CD4-positive, alpha-beta T cell treated with Interleukin-12 subunit alpha and Interleukin-12 subunit beta, for 1 hour (primary cell): ENCODE measurements at places on chromosomes 4 and X.

GRCh38 chr4:47499700-47500099 is 14.6 kb downstream of the ATP10D start:
- DNase-seq: no peak

DNA sequence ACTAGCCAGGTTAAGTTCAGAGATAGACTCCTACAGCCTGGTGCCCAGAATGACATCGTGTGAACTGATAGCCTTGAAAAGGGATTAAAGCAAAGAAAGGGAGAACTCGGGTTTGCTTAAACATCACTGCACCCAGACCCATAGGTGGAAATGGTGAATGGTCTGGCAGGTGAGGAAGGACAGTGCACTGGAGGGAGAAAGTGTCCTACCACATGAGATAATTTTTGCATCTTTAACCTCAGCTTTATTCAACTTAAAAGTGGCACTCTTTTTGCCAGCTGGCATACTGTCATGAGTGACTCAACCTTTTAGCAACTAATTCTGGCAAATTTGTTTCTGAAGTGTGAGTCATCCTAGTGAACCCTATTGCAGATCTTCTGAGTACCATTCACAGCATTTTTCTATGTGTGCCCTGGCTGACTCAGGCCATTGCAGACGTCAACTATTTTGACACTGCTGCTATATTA is 53.0 kb upstream of the DAPP1 start:
- no peak for DNase-seq

DNA sequence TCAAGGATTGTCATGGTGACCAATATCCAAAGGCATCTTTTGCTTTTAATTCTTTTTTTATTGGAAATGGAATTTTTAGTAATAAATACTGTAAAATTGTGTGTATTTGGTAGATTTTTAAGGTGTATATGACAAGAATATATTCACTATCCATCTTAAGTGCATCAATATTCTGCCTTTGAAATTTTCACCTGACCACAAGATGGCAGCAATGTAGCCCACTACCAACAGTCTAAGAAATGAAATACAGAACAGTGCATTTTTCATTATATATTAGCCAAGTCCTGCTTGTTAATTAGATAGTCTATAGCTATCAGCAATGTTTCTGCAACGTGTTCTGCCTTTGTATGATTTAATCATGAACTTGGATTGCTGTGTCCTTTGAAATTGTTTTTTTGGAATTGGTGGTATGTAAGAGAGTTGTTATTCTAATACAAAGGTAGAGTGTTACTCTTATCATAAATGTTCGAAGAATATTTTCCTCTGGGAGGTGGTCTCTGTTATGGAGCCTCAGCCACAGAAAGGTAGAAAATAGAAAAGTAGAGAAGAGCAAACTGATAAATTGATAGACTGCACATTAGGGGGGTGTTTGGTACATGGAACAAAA is 38.2 kb downstream of the HPGDS start:
- DNase-seq: peak; percentile 25

- no peak for DNase-seq
These were observed 27.1 kb upstream of the SLC25A6 start for GRCh38 chrX:1418901-1419544.

DNA sequence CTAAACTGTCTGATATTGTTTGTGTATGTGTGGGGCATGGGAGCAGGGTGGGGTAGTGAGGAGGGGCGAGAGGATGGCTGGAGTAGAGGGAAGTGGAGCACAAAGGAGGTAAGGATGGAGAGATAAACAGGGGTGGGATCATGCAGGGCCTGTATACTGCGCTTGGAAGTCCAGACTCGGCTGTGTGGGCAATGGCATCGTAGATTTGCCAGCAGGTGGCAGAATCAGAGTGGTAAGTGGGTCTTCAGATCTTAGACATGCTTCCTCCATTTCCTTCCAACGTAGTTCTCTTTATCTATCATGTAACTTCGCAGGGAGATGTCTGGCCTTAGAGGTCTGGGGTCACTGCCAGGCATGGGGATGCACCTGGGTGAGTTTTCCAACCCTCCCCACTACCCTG is 155.5 kb downstream of the PDGFRA start:
- DNase-seq: peak; percentile 4

DNA sequence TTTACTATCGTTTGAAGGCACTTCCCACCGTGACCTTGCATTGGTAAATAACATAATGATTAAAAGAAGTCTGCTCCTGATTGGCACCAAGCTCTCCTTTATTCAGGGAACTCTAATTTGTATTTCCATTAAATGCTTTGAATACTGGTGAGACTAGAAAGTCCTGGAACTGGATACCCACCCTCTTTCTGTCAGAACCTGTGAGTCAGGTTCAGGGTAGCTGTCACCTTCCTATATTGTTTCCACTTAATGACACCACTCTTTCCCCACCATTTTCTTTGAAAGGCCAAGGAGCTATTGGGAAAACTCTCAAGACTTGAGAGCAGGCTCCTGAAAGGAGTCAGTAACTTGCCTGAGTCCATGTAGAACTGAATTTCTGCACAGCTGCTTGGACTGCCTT is 55.9 kb upstream of the RASSF6 start:
- no peak for DNase-seq

DNA sequence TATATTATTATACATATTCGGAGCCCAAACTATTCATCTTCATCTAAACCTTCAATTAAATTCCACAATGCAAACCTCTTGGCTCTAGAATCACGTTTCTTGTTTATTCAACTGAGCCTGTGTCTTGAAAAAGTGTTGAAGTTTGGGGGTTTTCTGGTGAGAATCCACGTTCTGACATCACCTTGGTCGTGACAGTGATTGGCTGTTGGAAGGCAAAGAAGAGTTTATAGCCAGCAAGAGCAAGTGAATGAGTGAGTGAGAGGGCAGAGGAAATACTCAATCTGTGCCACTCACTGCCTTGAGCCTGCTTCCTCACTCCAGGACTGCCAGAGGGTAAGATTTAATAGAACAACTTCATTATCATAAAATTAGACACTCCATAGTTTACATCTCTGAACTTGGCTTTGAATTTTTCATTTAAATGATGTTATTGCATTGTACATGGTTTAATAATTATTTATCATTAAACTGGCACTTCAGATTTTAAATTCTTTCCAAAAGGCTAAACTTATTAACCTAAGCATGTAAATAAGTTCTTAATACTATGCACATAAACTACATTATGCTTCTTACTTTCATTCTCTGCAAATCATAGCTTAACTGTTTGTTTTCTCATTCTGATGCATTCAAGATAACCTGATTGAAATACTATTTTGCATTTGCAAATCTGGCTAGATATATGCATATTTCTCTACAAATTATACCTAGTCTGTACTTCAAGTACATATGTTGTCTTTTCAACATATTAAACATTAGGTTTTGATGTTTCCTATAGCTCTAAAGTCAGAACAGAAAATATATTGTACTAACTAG is at the start of gene IBSP:
Gene IBSP (plus strand): TSS at position 254 of the 813 bp plus-strand sequence. CDS start 2,808 bp downstream, outside the sequence.
- DNase-seq: no peak

DNA sequence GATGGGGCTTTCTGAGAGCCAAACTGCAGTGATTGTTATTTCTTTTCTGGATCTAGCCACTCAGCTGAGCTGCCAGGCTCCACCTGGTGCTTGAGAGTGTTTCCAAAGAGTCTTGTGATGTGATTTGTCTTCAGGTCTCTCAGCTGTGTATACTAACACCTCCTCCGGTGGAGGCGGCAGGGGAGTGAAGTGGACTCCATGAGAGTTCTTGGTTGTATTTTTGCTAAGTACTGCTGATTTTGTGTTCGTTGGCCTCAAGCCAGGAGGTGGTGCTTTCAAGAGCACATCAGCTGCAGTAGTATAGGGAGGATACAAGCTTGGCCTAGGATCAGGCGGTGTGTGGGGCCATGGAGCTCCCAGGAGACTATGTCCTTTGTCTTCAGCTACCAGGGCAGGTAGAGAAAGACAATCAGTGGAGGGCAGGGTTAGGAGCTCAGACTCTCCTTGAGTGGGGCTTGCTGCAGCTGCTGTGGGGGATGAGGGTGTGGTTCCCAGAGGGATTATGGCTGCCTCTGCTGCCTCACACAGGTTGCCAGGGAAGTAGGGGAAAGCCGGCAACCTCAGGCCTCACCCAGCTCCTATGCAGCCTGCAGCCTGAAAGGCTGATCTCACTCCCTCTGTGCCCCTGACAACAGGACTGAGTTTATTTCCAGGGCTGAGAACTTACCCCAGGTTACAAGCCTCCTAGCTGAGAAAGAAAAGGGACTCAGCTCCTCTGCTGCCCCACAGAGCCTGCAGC is 62.4 kb downstream of the NPFFR2 start:
- DNase-seq: no peak

- no peak for DNase-seq
These were observed 64.4 kb downstream of the CHRNA9 start for GRCh38 chr4:40399578-40399977.

DNA sequence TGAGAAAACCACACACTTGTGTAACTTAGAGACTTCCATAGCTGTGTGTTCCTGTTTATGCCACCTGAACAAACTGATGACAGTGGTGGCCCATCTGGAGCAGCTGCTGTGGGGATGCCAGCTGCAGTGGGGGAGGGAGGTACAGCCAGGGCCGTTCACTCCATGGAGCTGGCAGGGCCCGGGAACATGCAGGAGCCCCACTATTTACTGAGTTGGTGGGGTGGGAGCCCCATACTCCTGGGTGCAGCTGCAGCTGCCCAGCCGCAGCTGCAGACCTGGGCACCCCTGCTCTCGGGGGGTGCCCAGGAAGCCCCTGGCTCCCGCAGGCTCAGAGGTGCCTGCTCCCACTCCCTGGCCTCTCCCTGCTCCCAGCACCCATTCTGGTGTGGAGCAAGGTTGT is 398.6 kb upstream of the RASGEF1B start:
- no peak for DNase-seq

- DNase-seq: no peak
These were observed 377.3 kb downstream of the ARAP2 start for GRCh38 chr4:35867057-35867456.

DNA sequence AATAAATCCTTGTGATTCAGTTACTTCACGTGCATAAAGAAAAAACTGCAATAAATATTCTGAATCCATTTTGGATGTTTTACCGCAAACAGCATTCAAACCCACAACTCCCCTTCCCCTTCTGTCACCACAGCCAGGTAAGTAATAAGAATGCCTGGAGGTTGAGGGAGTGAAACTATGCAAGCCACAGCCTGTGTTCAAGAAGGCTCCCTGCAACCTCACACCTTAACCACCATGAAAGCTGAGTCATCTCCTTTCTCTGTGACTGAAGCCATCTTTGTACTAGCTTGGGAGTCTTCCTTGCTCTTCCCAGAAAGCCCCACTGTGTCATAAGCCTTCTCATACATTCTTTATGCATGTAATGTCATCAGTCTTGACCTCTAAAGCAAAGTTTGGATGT is 297.0 kb upstream of the PUDP start:
- no peak for DNase-seq

GRCh38 chr4:186158021-186158813 is 33.1 kb upstream of the CYP4V2 start:
- no peak for DNase-seq

- DNase-seq: no peak
These were observed 40.2 kb downstream of the HOPX start for GRCh38 chr4:56640621-56641493.

DNA sequence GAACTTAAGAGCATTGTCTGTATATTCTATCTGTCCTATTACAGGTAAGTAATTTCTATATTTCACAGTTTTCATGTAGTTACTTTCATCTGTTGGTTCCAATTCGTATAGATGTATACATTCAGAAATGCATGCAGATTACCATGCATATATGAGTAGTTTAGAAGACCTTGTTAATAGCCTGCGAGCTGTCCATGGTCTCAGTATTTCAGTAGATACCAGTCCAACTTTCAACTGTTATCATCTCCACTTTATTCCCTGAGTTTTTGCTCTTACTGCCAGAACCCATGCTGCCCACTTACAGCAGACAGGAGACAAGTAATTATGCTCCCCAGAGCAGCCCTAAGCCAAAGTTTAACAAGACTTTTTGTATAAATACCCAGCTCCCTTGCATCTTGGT is 37.7 kb downstream of the VEGFC start:
- DNase-seq: no peak

GRCh38 chrX:36019125-36019524 is 99.6 kb downstream of the CFAP47 start:
- no peak for DNase-seq

GRCh38 chrX:110851780-110852179 is 56.2 kb upstream of the CHRDL1 start:
- no peak for DNase-seq

DNA sequence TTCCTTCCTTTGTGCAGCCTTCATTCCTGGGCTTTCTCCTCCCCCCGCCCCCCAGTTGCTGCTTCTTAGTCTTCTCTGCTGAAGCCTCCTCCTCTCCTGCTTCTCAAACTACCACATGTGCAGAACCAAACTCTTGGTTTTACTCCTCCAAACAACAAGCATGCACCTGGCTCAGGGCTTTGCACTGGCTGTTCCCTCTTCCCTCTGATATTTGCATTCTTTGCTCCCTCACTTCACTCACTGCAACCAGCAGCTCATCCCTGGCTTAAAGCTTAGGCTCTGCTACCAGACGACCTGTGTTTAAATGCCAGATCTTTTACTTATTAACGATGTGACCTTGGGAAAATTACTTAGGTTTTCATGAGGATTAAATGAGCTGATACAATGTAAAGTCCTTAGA is 51.4 kb downstream of the MED28 start:
- DNase-seq: no peak

GRCh38 chrX:112967903-112968302 is 127.3 kb upstream of the AMOT start:
- no peak for DNase-seq

GRCh38 chrX:1449823-1450149 is 2.9 kb downstream of the ASMTL start:
- no peak for DNase-seq

DNA sequence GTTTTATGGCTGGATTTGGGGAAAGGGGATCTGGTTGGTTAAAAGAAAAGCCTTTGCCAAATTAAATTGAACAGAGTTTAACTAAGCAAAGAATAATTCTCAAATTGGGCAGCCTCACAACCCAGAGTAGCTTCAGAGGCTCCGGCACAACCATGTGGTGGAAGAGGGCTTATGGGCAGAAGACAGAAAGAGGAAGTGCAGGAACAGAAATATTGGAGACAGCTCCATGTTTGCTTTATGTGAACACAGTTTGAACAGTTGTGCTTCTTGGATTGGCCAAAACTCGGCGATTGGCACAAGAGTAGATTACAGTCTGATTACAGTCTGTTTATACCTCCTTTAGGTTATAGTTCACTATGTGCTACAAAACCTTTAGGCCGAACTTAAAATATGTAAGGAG is 562.7 kb downstream of the TRIML1 start:
- no peak for DNase-seq

DNA sequence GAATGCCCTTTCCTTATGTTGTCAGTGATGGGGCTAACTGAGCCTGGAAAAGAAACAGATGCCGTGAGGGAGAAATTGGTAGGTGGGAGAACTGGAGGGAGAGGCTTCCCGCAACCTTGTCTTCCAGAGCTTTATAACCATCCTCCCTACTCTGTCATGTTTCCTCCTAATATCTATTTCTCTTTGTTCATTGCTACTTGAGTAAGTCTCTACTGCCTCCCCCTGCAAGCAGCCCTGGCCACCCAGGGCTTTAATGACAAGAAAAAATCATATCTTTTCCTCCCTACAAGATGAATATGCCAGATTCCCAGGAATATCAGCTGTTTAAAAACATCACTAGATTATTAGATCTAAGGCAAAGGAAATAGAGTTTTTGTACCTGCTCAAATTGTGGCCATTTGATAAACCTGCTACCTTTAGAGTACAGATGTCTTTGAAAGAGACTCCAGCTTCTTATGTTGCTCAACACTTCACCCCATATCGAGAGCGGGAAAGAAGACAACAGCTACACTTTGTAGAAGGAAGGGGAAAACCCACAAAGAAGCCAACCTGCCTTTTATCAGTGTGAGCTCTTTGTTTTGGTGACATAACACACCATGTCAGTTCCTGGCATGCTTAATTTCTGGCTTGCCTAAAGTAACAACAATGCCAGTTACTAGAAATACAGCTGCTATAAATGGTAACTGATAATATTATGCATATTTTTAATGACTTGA is 186.6 kb upstream of the LEF1 start:
- DNase-seq: peak; percentile 72
